ENCODE measurements at places on chromosomes 1 and 21. TPM values are rescaled to one million over a fixed set of nuclear protein-coding genes. Genes with fewer than 3 reads are reported as not detected.

SRGAP2C gene
- 52.6 TPM for total RNA-seq

PCSK9 gene
- total RNA-seq, result not detected

RNF115 gene
- total RNA-seq, result 20.0 TPM

RORC gene
- 2.6 TPM for total RNA-seq

PIGM gene
- total RNA-seq, result 5.4 TPM

G0S2 gene
- 509 TPM for total RNA-seq

RPRD2 gene
- total RNA-seq, result 24.4 TPM

- H3K36me3 ChIP-seq, result peaks cover 17% of the 10 kb centered on the region
- no peak overlapping the region for H3K27ac ChIP-seq
- no peaks in the 10 kb centered on the region for H3K4me1 ChIP-seq
- H3K4me3 ChIP-seq, result no peak overlapping the region
Observed at GRCh38 chr21:46193829-46194373, 9.6 kb upstream of the SPATC1L start.

DNA sequence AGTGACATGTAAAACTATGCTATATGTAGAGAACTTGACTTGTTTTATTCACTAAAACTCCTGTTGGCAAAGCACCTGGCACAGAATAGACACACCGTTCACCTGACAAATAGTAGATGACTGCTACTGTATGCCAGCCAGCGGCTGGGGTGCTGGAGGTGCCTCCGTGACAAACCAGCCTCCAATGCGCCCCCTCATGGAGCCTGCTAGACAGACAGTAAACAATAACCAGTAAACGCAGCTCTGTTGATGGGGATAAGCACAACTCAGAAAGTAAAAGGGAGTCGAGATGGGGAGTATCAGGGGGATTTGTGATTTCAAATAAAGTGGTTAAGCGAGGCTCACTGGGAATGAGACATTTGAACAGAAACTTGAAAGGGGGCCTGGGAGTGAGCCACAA lies 107.2 kb downstream of the PRDM2 start:
- no peaks in the 10 kb centered on the region for H3K27me3 ChIP-seq
- peaks cover 8% of the 10 kb centered on the region for H3K4me1 ChIP-seq
- no peak overlapping the region for H3K27ac ChIP-seq
- H3K4me3 ChIP-seq, result no peak overlapping the region
- H3K36me3 ChIP-seq, result no peaks in the 10 kb centered on the region
- DNase-seq, result no peak

DNA sequence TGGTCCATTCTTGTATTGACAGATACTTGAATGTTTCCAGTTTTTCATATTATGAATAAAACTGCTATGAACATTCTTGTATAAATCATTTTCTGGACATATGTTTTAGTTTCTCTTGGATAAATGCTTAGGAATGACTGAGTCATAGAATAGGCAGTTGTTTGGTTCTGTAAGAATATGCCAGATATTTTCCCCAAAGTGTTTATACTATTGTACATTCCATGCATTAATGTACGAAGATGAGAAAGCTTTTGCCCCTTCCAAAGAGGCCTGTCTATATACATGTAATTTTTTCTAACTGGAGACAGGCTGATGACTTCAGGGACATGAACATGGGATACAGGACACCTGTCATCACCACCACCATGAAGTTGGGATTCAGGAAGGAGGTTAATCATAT lies 11.3 kb downstream of the NBPF3 start:
- peaks cover 14% of the 10 kb centered on the region for H3K4me1 ChIP-seq
- peaks cover 7% of the 10 kb centered on the region for H3K27me3 ChIP-seq
- H3K27ac ChIP-seq, result no peak overlapping the region
- no peak for DNase-seq
- H3K4me3 ChIP-seq, result no peak overlapping the region
- peaks cover 4% of the 10 kb centered on the region for H3K36me3 ChIP-seq

DNA sequence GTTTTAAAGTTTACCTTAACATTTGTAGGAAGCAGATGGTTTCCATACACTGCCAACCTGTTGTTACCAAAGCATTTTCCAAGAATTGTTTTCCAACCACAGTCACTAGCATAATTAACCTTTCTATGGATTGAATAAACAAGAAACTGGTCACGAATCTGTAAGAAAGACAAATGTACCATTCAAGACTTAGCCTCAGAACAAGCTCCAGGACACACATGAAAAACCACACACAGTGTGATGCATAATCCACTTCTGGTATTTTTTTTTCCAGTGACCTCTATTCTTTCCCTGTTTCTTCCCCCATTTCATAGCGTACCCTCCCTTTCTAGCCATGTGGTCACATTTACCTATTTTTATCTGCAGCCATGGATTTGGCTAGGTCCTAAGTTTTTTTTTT lies 29.6 kb upstream of the C1orf87 start:
- DNase-seq, result no peak
- no peak overlapping the region for H3K4me3 ChIP-seq
- no peaks in the 10 kb centered on the region for H3K36me3 ChIP-seq
- H3K4me1 ChIP-seq, result no peaks in the 10 kb centered on the region

- H3K4me3 ChIP-seq, result no peak overlapping the region
- H3K27ac ChIP-seq, result no peak overlapping the region
- H3K36me3 ChIP-seq, result no peaks in the 10 kb centered on the region
- no peaks in the 10 kb centered on the region for H3K4me1 ChIP-seq
Observed at GRCh38 chr1:15394258-15394690, 15.4 kb upstream of the EFHD2 start.

GRCh38 chr1:150256554-150257341 lies 826 bp upstream of the CA14 start:
- H3K4me3 ChIP-seq, result no peak overlapping the region
- no peak for DNase-seq
- no peak overlapping the region for H3K27ac ChIP-seq

GRCh38 chr1:206823727-206824126 lies 41.7 kb upstream of the IL20 start:
- DNase-seq, result no peak
- H3K36me3 ChIP-seq, result no peaks in the 10 kb centered on the region
- H3K4me1 ChIP-seq, result peaks cover 18% of the 10 kb centered on the region
- no peak overlapping the region for H3K4me3 ChIP-seq
- peaks cover 3% of the 10 kb centered on the region for H3K27me3 ChIP-seq
- no peak overlapping the region for H3K27ac ChIP-seq

DNA sequence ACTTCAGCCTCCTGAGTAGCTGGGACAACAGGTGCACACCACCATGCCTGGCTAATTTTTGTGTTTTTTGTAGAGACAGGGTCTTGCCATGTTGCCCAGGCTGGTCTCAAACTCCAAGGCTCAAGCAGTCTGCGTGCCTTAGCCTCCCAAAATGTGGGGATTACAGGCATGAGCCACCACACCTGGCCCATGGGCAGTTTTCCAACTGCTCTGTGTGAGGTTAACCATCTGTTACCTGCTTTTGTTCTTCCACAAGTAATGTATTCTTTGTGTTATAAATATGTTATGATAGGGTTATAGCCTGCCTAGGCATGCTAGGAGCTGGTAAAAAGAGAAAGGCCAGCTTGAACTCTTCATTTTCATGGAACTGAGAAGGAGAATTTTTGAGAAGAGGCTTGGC lies 30.7 kb downstream of the TUFT1 start:
- H3K36me3 ChIP-seq, result peaks cover 8% of the 10 kb centered on the region
- peaks cover 24% of the 10 kb centered on the region for H3K4me1 ChIP-seq
- H3K27me3 ChIP-seq, result peaks cover 2% of the 10 kb centered on the region
- H3K27ac ChIP-seq, result no peak overlapping the region
- no peak overlapping the region for H3K4me3 ChIP-seq

DNA sequence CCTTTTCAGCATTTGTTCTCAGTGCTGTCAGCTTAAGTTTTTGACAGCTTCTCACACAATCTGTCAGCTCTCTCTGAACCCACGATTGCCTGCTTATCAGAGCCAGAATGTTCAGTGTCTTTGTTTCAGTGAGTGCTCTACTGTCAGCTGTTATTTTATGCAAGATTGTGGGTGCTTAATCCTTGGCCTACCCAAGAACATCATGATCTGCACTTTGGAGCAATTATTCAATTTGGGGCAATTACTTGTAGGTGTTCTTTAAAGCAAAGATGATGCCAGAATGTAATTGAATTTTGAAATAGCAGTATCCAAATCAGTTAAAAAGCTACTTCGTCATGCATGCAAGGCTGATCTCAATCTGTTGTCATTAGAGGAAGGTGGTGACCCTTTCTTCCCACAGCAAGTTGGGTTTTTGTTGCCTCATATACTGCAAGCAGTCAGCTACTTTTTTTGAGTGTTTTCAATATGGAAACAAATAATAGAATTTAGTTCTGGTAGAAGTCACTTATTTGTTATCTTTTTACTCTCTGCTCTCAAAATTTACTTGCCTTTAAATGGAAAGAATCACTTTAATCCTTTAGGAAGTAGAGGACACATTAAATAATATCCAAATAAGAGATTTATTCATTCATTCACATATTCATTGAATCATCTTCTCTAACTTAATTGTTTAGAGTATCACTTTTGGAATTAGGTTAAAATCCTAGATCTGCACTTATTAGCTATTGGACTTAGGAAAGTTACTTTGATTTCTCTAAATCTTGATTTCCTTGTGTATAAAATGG lies 253.5 kb upstream of the CACYBP start:
- no peaks in the 10 kb centered on the region for H3K4me1 ChIP-seq
- no peaks in the 10 kb centered on the region for H3K36me3 ChIP-seq
- H3K4me3 ChIP-seq, result no peak overlapping the region
- no peak for DNase-seq
- H3K27me3 ChIP-seq, result peaks cover 2% of the 10 kb centered on the region

DNA sequence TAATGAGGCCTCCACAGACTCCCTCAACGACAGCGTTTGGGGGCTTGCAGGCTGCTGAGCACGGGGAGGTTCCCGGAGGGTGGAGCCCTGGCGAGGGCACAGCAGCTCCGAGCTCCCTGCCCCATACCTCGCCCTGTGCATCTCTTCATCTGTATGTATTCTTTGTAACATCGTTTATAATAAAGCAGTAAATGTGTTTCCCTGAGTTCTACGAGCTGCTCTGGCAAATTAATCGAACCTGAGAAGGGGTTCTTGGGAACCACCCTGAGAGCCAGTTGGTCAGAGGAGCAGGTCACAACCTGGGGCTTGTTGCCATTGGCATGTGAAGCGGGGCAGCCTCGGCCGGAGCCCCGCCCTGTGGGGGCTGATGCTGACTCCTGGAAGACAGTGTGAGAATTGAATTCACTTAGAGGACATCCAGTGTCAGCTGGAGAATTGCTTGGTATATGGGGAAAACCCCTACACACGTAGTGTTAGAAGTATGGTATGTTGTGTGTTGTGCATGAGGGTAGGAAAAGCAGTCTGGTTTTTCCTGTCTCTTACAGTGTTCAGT lies 11.5 kb downstream of the SLC37A1 start:
- peaks cover 40% of the 10 kb centered on the region for H3K36me3 ChIP-seq
- peaks cover 2% of the 10 kb centered on the region for H3K27me3 ChIP-seq
- no peak for DNase-seq
- peaks cover 54% of the 10 kb centered on the region for H3K4me1 ChIP-seq

DNA sequence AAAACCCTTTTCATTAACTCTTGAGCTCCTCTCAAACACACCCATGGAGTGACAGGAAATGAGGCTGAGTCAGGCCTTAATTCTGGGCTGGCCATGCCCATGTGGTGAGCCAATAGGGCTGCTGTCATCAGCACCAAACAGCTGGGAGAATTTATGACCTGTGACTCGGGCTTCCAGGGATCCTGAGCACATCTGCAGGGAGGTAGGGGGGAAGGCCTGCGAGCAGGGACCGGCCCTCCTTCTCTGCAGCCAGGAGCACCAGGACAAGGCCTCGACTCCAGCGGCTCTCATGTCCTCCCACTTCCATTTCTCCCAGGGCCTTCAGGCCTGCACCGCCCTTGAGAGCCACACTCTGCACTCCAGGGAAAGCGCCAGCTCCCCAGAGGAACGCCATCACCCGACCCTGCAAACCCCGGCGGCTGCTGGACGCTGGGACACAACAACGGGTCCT lies 14.6 kb downstream of the RIPK4 start:
- DNase-seq, result no peak
- no peak overlapping the region for H3K4me3 ChIP-seq
- H3K27me3 ChIP-seq, result no peaks in the 10 kb centered on the region

GRCh38 chr1:161935264-161935663 lies 88.4 kb downstream of the OLFML2B start:
- H3K36me3 ChIP-seq, result peaks cover 10% of the 10 kb centered on the region
- H3K4me1 ChIP-seq, result peaks cover 22% of the 10 kb centered on the region
- no peaks in the 10 kb centered on the region for H3K27me3 ChIP-seq
- H3K27ac ChIP-seq, result no peak overlapping the region
- no peak for DNase-seq

- no peaks in the 10 kb centered on the region for H3K4me1 ChIP-seq
- no peaks in the 10 kb centered on the region for H3K27me3 ChIP-seq
- no peak overlapping the region for H3K27ac ChIP-seq
- no peak overlapping the region for H3K4me3 ChIP-seq
- DNase-seq, result no peak
Observed at GRCh38 chr1:208430220-208430619, 186.0 kb upstream of the PLXNA2 start.

GRCh38 chr1:171438441-171438840 lies 46.9 kb upstream of the PRRC2C start:
- peaks cover 16% of the 10 kb centered on the region for H3K4me1 ChIP-seq
- H3K36me3 ChIP-seq, result no peaks in the 10 kb centered on the region
- H3K27ac ChIP-seq, result no peak overlapping the region
- peaks cover 2% of the 10 kb centered on the region for H3K27me3 ChIP-seq
- DNase-seq, result no peak

Data from activated T-helper 1 cell treated with anti-CD3 and anti-CD28 coated beads, Interleukin-12 subunit alpha, Interleukin-12 subunit beta, Interleukin-2, Interleukin-4 antibody, amounts not matched to agents 30 ng/mL and 10 ng/mL and 1 ng/mL, durations not matched to agents 14 hours and 24 hours and 36 hours (primary cell).